Activated CD8-positive, alpha-beta memory T cell treated with anti-CD3 and anti-CD28 coated beads for 36 hours (primary cell): ENCODE measurements at places on chromosomes 1 and 21. TPM values are rescaled to one million over a fixed set of nuclear protein-coding genes. Genes with fewer than 3 reads are reported as not detected.

OVAAL gene
- total RNA-seq: not detected

CD101 gene
- not detected for total RNA-seq

ITGB2 gene
- 197 TPM for total RNA-seq

TRIM46 gene
- 7.3 TPM for total RNA-seq

SLC1A7 gene
- total RNA-seq: not detected

NFIA gene
- total RNA-seq: 4.8 TPM

FBLIM1 gene
- total RNA-seq: not detected

SYDE2 gene
- 3.6 TPM for total RNA-seq

CLDN14 gene
- total RNA-seq: not detected

ATP6V1G3 gene
- total RNA-seq: not detected

HSF2BP gene
- 0.63 TPM for total RNA-seq

AMY1B gene
- total RNA-seq: not detected

CSF3R gene
- total RNA-seq: not detected

SERPINC1 gene
- total RNA-seq: 0.31 TPM

VANGL1 gene
- 2.2 TPM for total RNA-seq

ST6GALNAC5 gene
- not detected for total RNA-seq

ZNF648 gene
- not detected for total RNA-seq

TMEM82 gene
- total RNA-seq: not detected

IQCC gene
- total RNA-seq: 5.8 TPM

AGBL4 gene
- not detected for total RNA-seq

TSPAN1 gene
- total RNA-seq: not detected
